ENCODE measurements at places on chromosomes 12 and 14.

- no peak for DNase-seq
Measured at GRCh38 chr12:558580-558979, 98.8 kb downstream of the B4GALNT3 start.

GRCh38 chr14:24278424-24278823 is 7.0 kb upstream of the RABGGTA start:
- no peak for DNase-seq

GRCh38 chr12:114313910-114314309 is 92.0 kb downstream of the TBX5 start:
- no peak for DNase-seq

DNA sequence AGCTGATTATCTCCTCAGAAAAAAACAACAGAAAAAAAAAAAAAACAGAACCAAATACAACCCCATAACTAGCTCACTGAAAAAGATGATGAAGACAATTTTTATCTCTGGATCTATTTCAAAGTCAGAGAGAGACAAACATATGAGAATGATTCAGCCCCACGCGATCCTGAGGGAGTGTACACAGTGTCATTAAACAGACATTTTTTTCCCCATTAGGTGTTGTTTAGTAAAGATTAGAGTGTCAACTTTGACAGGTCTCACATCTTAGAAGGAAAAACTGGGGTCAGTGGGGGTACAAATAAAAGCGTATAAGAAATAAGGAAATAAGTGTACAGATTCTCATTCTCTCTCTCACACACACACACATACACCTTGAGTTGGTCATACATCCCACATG is 635.4 kb downstream of the NRXN3 start:
- DNase-seq = no peak

- DNase-seq = no peak
Measured at GRCh38 chr14:98931911-98932310, 340.1 kb downstream of the BCL11B start.

DNA sequence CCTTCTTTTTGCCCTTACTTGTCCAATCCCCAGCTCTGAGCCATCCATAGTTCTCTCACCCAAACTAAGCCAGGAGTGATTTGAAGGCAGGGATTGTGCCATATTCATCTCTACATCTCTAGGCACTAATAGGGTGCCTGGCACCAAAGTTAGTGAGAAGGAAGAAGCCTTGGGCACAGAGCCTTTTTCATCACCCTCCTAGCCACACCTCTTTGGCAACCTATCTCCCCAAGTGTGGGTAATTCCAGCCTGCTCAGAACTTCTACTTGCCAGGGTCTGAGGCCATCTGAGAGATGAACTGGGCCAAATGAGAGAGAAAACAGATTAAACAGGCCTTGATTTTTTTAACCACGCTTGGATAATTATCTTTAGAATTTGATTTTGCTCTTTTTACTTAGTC is 61.3 kb downstream of the PHLDA1 start:
- DNase-seq = peak; percentile 63
